ENCODE measurements at places on chromosomes 2 and 18.

DNA sequence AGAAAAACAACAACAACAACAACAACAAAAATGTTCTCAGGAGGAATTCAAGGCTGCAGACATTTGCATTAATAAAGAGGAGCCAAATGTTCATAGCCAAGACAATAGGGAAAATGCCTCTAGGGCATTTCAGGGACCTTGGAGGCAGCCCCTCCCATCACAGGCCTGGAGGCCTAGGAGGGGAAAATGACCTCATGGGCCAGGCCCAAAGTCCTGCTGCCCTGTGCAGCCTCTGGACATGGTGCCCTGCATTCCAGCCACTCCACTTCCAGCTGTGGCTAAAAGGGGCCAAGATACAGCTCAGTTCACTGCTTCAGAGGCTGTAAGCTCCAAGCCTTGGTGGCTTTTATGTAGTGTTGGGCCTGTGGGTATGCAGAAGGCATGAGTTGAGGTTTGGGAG is 314.5 kb downstream of the CYRIA start:
- no peak for DNase-seq

DNA sequence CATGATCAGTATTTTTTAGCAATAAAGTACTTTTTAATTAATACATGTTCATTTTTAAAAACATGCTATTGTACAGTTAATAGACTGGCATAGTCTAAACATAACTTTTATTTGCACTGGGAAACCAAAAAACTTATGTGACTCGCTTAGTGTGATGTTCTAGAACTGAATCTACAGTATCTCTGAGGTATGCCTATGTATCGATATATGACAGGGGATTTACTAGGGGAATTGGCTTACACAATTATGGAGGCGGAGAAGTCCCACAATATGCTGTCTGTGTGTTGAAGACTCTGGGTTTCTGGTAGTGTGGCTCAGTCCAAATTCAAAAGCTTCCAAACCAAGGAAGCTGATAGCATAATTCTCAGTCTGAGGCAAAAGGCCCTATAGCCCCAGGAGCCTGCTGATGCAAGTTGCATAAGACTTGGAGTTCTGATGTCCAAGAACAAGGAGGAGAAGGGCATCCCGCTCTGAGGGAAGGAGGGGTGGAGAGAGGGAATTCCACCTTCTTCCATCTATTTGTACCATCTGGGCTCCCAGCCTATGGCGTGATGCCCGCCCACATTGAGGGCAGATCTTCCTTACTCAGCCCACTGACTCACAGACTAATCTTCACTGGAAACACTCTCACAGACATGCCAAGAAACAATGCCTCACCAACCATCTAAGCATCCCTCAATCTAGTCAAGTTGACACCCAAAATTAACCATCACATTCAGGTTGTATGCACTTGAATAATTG is 27.5 kb downstream of the ZNF638 start:
- no peak for DNase-seq

- DNase-seq = no peak
These were observed 59.1 kb downstream of the HS6ST1 start for GRCh38 chr2:128259585-128259984.

GRCh38 chr18:26648509-26649192 is 100.3 kb upstream of the KCTD1 start:
- DNase-seq = no peak

DNA sequence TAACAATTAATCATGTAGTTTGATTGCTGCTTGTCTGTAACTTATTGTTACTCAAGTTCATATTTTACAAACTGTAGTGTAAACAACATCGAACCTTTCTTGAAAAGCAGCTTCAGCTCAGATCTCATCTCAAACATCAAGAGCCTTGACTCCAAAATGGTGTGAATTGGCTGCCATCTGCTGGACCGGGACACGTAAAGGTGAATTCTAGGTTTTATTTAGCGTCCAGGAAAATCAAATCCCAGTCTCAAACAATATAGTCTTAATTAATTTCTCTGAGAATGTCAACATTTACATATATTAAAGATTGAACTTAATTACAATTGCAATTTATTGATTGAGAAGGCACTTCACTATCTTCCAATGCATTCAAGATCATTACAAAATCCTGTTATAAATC is 453.0 kb downstream of the GALR1 start:
- DNase-seq = no peak

Measured in epithelial cell of proximal tubule (primary cell).